Activated naive CD4-positive, alpha-beta T cell treated with anti-CD3 and anti-CD28 coated beads, Interleukin-2, amount 10 ng/mL, durations not matched to agents 7 days and 5 days (primary cell): ENCODE measurements at places on chromosomes 6 and 20.

- DNase-seq, result no peak
These were observed 250.8 kb upstream of the PRDM1 start for GRCh38 chr6:105835373-105835772.

- DNase-seq, result no peak
These were observed 64.9 kb downstream of the OPN5 start for GRCh38 chr6:47846752-47847151.

GRCh38 chr20:41052742-41053419 is 24.3 kb downstream of the TOP1 start:
- DNase-seq, result no peak

GRCh38 chr20:47606983-47607613 is 105.4 kb downstream of the NCOA3 start:
- no peak for DNase-seq

- DNase-seq, result no peak
These were observed 245.2 kb downstream of the TPBG start for GRCh38 chr6:82608781-82609180.

GRCh38 chr6:78854546-78854945 is 12.8 kb upstream of the IRAK1BP1 start:
- no peak for DNase-seq

DNA sequence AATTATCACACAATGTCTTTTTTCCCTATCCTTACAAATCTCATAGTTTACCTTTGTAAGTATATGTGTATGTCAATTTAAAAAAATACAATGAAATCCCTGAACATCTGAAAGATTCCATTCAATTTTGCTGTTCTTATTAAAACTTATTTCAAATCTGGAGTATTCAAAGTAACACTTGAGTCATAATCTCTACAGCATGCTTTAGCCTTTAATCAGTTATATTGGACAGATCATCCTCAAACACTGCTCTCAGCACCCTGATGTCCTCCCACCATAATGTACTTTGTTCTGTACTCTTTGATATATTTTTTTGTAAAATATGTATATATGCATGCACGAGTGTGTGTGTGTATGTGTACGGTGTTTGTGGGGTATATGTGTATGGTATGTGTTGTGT is 83.0 kb upstream of the RPS6KA2 start:
- DNase-seq, result no peak

DNA sequence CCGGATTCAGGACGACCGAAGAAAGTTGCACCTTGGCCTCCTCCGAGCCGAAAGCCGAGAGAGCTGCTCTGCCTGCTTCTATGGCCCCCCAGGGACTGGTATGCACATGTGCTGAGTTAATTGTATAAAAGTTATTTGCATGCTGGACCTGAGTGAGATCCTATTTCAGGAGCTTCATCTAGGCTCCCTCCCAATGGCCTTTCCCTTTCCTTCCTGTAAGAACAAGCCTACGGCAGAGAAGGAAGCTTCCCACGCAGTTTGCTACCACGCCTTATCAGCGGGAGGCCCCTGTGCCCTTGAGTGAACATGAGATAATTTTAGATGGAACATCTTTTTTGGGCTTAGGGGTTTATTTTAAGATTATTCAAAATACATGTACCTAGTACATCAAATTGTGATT is 65.9 kb downstream of the RIN2 start:
- DNase-seq, result no peak

GRCh38 chr6:98578016-98578415 is 256.4 kb upstream of the POU3F2 start:
- no peak for DNase-seq

GRCh38 chr20:45355209-45356084 is 7.2 kb upstream of the SDC4 start:
- DNase-seq, result no peak

DNA sequence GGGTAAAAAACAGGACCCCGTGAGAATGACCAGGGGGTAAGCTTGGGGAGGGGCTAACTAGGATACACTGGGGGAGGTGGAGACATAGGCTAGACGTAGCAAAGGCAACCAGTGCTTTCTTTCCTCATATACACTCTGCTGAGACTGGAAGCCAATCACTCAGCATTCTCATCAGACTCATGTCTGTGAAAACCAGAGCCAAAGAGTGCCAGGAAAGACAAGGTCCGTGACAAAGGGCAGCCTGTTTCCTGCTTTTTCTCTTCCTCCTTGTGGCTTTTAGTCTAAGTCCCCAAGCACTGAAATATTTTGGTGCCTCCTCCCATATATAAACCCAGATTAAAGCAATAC is 97.9 kb upstream of the NEDD9 start:
- no peak for DNase-seq

- DNase-seq, result no peak
These were observed 105.3 kb upstream of the KCNG1 start for GRCh38 chr20:51128198-51128597.

DNA sequence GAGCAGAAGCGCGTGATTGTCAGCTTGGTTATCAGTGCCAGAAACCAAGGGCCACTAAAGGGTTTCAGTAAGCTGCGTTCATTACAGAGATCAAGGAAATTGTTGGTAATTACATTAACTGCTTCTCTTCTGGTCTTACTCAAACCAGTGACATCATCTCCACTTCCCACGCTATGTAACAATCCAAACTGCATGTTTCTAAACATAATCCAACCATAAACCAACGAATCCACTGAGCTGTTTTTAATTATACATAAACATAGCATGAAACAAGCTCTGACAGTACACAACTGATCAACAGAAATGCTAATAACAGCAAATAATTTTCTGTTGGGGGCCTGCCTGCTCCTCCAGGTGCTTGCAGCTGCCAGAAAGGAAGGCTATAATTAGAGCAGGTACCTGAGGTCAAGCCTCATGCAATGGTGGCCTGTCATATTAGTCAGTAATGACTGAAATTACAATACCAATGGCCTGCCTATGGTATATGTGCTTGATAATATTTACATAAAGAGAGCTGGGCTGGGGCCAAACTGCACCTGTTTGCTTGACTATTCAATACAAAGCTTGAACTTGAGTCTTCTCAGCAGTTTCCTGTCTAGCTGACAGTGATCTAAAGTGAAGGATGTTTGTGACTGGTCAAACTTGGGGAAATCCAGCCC is 40.1 kb downstream of the ILRUN start:
- DNase-seq, result peak; percentile 41

DNA sequence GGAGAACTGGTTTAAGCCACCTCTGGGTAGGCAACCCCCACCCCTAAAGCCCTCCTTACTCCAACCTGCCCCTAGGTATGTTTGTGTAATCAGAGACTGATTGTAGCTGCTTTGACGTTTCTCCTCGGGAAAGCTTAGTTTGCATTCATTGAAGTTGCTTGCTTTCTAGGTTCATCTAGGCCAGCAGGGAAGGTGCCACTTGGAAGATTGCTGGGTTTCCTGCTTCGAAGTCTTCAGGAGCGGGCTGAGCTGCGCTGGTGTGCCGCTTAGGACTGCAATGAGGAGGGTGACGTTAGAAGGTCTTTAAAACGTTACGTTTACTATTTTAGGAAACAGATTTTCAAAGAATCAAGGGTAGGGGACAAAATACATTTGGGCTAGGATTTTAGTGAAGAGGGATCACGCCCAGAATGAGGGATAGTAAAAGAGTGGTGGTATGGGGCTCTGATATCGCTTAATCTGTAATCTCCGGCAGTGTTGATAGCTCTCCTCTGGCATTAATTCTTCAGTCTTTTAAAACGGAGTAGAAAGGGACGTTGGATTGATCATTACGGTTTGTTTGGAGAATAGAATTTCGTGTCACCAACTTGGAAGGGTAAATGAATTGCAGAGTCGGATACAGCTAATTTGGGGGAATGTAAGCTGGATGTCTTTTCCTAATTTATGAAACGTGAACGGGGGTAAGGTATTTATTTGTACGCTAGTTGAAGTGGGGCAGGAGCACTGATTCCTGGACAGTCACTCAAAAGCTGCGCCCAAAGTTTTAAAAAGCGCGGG is 92.6 kb upstream of the PRDM1 start:
- DNase-seq, result no peak

GRCh38 chr20:57326667-57327455 is 2.7 kb upstream of the SPO11 start:
- DNase-seq, result no peak

DNA sequence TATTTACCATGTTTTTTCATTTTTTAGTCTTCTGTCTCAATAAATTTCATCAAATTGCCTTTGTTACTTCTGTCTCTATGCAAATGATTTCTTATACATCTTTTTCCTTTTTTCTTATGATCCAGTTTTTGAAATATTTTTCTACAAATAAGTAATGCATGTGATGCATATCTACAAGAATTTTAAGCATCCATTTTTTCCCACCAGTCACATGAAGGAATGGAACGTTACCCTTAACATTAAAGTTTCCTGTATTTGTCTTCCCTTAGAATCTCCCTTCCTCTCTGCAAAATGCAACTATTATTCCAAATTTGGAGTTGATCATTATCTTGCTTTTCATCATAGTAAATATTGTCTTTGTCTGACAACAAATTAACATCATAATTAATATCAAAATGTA is 35.5 kb downstream of the PSMB9 start:
- DNase-seq, result no peak

DNA sequence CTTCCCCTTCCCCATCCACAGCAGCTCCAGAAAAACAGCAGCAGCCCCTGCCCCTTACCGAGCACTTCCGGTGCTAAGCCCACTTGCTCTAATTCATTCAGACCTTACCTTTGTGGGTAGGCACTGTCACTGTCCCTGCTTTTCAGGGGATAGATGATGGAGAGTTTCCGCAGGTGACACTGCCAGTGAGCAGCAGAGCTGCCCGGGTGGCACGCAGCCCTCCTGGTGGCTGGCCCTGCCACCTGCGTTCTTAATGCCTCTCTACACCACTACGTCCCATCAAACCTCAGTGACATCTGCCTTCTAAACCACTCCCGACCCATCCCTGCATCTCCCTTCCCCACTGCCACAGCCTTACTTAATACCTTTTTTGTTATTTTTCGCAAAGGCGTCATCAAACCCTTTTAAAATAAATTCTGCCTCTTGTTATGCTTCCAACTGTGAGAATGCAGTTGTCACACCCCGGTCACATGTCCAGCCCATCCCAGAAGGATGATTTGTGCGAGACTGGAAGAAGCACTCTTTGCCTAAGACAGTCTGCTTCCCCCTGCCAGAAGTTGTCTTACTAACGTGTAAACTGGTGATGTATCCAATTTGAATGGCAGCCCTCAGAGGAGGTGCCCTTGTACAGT is 89.7 kb downstream of the NFATC2 start:
- no peak for DNase-seq

GRCh38 chr6:91697010-91697695 is 1110.3 kb upstream of the MAP3K7 start:
- no peak for DNase-seq

DNA sequence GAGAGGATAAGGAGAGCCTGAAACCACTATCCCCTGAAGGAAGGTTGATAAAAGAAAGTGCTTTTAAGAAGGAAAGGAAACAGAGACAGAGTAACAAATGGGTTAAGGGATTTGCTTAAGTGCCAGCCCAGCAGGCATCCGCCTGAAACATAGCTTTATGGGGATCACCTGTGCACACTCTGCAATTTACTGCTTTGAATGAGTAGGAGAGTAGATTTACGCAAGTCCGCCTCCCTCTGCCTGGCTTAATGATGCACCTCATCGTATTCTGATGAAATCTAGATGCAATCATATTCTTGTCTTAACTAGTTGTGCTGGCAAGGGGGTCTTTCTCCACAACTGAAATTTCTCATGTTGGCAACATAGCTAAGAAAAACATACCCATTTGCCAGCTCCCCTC is 101.1 kb upstream of the ID4 start:
- no peak for DNase-seq

GRCh38 chr6:83198486-83199172 is 5.5 kb downstream of the RWDD2A start:
- DNase-seq, result no peak

DNA sequence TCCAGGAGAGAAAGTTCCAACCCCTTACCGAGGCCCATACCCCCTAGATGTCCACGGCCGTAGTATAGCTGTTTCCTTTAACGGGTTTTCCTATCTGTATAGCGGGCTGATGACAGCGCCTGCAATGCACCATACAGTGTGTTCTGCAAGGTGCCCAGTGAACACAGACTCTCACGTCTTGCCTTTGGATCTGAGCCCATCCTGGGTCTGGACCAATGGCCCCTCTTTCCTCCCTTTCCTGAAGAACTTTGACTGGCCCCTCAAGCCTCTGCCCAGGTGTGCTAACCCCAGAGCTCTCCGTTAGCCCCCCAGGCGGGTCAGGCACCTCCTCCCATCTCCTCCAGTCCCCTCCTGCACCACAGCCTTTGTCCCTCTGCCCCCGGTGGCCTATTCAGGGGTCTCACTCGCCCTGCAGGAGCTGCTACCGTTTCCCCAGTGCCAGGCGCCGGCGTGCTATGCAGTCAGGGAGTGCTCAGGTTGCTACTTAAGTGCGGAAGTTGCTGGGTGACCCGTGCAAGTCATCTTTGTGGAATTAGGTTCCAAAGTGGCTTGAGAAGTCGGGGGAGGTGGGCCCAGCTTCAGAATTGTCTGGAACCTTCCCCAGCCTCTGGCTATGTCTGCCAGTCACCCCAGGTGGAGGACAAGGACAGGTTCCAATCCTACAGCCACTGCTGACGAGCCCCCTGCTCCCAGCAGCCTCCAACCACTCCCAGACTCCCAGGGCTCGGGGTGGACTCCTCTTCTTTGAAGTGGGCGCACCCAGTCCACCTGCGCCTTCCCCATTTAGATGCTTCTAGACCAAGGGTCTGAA is 35.0 kb upstream of the ZBP1 start:
- peak; percentile 22 for DNase-seq

DNA sequence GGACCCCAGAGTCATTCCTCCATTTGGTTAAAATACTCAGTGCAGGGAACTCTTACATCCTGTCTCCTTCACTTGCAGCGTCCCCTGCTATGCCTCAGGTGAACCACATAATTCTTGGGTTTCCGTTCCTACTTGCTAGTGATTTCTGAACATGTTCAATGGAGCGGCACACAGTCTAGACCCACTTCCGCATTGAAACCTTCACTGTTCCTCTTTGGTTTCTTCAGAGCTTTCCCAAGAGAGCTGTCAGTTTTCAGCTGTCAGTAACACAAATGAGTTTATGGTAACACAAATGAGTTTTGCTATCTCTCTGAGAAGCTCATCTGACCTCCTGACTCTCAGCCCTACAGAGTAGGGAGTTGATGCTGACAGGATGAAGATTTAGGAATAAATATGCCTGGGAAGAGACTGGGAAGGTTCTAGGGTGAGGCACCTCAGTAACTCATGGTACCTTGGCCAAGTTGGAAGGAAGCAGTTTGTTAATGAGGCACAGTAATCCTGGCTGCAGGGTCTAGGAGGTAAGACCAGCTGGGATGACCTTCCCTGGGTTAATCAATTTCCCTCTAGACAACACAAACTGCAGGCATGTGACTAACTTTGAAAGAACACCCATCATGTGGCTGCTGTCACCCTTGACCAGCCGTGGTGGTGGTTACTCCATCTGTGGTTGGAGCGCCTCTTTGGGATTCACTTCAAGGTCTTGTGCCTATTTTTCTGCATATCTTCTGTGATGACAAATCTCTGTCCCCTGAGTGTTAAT is 5.4 kb downstream of the SYS1 start:
- DNase-seq, result peak; percentile 55

GRCh38 chr6:106444777-106445507 is 84.4 kb downstream of the CRYBG1 start:
- DNase-seq, result peak; percentile 26
